Esophagus squamous epithelium (tissue), 5 donors: ENCODE measurements at places on chromosomes 3 and 15.

DNA sequence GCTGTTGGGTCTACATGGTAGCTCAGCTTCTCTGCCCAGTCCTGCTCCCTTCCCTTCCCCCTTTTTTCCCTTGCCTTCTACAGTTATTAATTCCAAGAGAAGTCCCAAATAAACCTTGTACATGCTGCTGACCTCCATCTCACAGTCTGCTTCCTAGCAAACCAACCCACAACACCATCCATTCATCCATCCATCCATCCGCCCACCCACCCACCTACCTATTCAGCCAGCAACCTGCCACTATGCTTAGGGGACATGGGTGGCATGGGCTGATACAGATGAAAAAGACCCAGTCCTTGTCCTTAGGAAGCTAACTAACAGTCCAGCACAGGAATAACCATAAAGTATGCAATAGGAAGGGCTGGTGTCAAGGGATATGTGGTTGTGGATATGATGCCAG is 5.7 kb downstream of the TNFAIP8L3 start:
- no peak for DNase-seq

- no peak for DNase-seq
Measured at GRCh38 chr15:96544162-96544756, 213.8 kb downstream of the NR2F2 start.

DNA sequence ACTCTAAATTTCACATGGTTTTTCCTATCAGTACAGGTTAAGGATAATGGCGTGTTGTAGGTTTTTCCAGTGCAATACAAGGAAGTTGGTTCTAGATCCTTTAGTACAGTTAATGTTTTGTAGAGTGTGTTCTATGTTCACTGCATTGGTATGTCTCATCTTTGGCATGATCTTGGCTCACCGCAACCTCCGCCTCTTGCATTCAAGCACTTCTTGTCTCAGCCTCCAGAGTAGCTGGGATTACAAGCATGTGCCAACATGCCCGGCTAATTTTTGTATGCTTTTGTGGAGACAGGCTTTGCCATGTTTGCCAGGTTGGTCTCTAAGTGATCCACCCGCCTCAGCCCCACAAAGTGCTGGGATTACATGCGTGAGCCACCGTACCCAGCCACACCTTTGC is 30.4 kb downstream of the SNRPN start:
- no peak for DNase-seq

DNA sequence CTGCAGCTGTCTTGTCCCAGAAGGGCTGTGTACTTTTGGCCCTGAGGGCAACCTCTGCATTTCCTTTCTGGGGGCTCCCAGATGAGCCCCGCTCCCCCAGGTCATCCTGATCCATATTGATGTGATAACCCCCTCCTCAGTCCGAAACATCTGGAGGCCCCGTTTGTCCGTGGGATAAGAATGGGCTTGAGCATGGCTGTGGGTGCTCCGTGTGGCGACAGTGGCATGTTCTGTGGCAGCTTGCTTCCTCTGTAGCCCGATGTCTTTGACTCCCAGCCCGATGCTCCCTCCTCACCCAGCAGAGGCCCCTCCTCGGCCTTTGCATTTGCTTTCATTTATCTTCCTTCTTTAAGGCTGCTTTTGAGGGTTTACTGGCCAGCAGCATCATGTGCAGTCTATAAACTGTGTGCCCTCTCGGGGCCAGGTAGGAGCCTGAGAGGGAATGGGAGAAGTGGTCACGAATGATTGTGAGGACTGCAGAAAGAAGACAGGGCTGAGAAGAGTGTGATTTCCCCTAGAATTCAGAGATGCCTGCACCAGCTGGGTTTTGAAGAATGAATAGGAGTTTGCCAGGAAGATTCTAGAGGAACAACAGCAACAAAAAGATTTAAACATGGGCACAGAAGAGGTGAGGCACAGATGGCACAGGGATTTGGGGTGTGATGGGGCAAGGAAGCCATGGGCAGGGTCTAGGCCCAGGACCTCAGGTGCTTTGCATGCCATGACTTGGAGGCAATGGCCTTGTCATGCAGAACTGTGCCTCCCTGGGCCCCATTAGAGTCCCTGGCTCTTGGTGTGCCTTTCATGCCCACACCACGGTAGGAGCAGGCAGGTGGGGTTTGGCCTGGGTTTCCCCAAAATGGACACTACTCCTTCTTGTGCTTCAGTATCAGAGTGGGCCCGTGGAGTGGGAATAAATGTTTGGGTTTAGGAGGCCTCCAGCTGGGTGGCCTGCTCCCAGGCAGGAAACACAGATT is 34.2 kb downstream of the APBA2 start:
- DNase-seq = no peak

GRCh38 chr3:43728947-43729346 is 38.2 kb downstream of the ABHD5 start:
- no peak for DNase-seq

DNA sequence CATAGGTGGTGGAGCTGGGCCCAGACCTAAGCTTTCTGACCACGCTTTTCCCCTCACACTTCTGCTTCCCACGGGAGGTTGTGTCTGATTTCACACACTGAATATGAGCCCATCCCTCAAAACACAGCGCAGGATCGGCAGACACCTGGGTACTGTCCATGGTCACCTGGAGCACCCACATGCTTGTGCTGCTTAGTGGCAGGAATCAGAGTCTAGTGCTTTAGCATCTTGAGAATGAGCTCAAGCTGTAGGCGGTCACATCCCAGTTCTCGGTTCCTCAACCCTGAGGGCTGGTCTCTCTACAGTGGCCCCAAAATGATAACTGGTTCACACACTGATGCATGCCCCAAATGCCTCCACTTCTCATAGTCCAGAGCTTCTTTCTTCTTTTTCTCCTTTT is 111.0 kb downstream of the SEMA5B start:
- no peak for DNase-seq

DNA sequence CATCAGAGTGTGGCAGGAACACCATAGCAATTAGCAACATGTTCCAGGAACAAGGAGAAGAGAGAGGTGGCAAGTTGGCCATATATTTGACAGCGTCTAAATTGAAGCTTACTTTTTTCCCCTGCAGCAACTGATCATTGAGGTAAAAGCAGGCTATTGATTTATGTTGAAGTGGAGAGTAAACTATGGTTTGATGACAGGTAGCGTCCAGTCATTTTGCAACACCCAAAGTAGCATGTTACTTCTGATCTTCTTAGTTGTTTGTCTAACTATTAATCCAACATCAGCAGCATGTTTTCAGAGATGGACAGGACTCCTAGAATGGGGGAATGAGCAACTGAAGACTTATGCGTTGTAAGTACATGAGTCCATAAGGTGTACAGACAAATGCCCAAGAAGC is 225.8 kb downstream of the ZPLD1 start:
- DNase-seq = no peak

GRCh38 chr3:131075632-131076328 is 49.1 kb downstream of the NEK11 start:
- no peak for DNase-seq

GRCh38 chr15:33907326-33907725 is 61.0 kb upstream of the CHRM5 start:
- DNase-seq = no peak

- DNase-seq = no peak
Measured at GRCh38 chr15:65334586-65335231, 30.2 kb downstream of the RNU5B-1 start.

DNA sequence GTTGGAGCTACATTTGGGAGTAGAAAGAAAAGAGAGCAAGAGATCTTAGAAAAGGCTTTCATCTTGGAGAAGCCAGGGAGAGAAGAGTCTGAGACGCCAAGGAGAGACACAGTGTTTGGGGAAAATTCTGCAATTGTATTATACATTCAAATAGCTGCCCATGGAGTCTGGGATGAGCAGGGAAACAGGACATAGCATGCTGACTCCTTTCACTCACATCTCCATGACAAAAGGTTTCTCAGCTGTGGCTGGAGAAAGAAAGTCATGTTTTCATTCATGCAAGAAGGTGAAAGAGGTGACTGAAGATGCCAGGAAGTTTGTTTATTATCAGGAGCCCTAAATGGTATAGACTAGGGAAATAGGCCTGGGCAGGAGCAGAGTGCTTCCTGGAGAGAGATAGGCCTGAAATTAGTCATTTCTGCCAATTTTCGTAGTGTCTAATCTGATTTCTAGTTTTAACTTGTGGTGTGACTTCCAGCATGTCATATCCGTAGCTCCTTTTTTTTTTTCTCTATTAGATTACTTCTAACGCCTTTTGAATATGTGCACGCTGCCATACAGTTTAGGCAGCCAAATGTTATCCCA is 34.1 kb downstream of the ACP3 start:
- no peak for DNase-seq
